ENCODE measurements at places on chromosomes 2 and 18.

GRCh38 chr2:223786943-223787342 lies 50.4 kb downstream of the AP1S3 start:
- DNase-seq: no peak

- no peak for DNase-seq
Measured at GRCh38 chr18:44625386-44625785, 55.3 kb upstream of the SETBP1 start.

DNA sequence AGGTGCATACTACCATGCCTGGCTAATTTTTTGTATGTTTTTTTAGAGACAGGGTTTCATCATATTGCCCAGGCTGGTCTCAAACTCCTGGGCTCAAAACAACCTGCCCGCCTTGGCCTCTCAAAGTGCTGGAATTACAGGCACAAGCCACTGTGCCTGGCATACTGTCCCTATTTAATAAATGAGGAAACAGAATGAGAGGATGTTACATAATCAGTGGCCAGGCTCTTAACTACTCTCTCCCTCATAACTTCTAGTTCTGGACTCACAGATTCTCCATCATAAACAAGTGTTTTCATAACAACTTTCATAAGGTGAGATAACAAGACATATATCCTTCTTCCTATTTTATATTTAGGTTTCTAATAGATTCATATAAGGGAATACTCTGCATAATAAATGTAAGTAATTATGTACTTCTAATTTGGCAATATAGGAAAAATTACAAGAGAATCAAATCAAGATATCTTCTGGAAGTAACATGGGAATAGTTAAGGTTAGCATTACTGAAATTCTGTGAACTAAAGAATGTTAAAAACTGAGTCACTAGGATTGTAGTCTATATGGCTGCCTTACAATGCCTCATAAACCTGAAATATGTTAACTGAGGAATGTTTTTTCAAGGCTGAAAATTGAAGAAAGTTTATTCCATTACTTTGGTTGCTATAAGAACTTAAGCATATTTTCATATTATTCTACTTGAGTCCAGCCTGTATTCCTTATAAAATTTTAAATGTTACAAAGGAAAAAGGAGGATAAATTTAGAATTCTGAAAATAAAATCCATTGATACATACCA lies 71.3 kb downstream of the SLC25A12 start:
- no peak for DNase-seq

DNA sequence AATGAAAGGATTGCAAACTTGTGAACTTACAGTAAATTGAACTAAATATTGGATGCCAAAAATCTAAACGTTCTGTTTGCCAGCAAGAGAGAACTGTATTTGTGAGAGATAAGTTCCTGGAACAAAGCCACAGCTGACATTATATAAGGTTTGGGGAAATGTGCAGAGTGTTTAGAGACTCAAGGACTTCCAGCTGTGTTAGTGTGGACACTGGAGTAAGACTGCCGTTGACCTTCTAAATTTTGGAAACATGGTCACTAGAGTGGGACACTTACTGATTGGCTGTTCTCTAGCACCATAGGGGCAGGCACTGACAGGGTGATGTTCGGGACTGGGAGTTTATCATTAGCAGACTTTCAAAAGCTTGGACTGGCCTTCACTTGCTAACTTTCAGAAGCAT lies 40.5 kb downstream of the SCN9A start:
- DNase-seq: no peak

DNA sequence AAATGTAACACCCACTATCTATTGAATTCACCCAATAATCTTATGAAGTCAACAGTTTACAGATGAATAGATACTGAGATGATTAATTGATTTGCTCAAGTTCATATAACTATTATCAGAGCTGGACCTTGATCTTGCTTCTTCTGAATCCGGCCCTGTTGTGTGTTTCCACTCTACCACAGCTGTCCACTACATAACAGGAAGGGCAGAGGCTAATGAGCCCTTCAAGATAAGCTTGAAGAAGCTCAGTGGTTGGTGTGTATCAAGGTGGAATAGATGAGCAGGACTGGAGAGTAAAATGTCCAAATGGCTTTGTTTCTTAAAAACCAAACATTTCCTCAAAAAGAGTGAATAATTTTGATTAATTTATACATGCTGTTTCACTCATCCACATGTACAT lies 56.4 kb upstream of the ITGB6 start:
- no peak for DNase-seq

All from stimulated activated CD4-positive, alpha-beta T cell treated with anti-CD3 and anti-CD28 coated beads, TNF-alpha, amount 100 ng/mL, for 1 hour (primary cell).